ENCODE measurements at places on chromosomes 12 and 14.

GRCh38 chr12:124923905-124924734 lies 9.7 kb upstream of the UBC start:
- no peak for DNase-seq

DNA sequence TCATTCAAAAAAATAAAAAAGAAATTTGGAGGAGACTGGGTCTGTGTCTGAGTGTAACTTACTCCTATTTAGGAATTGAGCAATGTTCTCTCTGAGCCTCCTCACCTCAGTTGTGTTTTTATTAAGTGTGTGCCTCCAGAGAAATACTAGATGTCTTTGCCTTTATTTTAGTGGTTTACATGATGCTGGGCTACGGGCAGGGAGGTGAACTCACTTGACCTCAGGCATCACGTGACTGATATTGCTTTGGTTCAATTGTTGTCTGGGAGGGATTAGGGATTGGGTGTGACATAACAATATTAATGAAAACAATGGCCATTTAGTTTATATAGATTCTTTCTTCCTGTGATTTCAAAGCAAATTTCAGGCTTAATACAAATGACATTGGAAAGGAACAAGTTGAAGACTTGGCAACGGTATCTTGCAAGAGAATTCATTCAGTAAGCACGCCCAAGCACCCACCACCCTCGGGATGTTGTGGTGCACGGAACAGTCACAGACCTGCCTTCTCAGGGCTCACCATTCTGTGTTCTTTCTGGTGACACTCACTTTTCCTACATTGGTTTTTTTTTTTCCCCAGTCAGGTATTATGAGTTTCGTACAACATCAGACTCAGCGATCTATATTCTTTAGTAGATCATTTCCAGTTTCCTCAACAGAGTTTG lies 77.5 kb downstream of the BMP4 start:
- DNase-seq: no peak

GRCh38 chr12:27859648-27860047 lies 79.6 kb upstream of the MANSC4 start:
- no peak for DNase-seq

GRCh38 chr12:13093191-13093847 lies 10.1 kb downstream of the GSG1 start:
- no peak for DNase-seq

Data from SW 1271 (cell line).